Activated naive CD4-positive, alpha-beta T cell treated with anti-CD3 and anti-CD28 coated beads, Interleukin-2, amount 50 U/mL, for 72 hours (primary cell): ENCODE measurements at places on chromosomes 12 and 14. TPM values are rescaled to one million over a fixed set of nuclear protein-coding genes. Genes with fewer than 3 reads are reported as not detected.

GRCh38 chr12:48027183-48028002, 23.1 kb upstream of the COL2A1 start:
- DNase-seq: no peak

DNA sequence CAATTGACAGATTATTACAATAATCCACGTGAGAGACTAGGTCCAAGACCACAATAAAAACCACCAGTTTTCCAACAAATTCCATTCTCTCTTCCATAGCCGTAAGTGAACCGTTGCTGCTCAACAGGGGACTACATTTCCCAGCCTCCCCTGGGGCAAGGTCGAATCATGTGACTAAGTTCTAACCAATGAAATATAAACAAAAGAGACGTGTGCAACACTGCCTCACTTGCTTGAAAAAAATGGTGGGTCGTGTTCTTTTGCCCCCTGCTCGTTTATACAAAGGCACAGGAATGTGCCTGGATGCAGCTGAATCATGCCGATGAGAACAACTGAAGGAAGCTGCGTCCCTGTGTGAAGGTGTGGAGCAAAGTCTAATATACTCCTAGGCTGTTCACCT, 51.1 kb downstream of the HSPB8 start:
- DNase-seq: no peak

GRCh38 chr12:69744109-69744508, 5.4 kb downstream of the RAB3IP start:
- no peak for DNase-seq

- no peak for DNase-seq
Observed at GRCh38 chr12:53200107-53200457, 7.0 kb downstream of the ITGB7 start.

GRCh38 chr12:20101046-20101445, 267.3 kb upstream of the PDE3A start:
- no peak for DNase-seq

DNA sequence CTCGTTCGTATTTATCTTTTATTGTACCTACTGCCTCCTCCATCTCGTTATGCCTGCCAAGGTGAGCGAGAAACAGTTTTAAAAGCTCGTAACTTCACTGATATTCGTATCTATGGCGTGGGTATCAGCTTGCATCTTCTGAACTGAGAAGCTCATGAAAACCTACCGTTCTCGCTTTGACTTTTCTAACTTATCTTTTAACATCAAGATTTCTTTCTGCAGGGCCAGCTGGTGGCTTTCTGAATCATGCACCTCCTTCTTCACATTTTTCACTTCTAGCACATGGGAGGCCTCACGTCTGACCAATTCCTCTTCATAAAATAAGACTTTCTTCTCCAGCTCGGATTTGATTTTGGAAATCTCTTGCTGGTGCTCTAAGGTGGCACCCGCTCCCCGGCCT, 45.8 kb downstream of the AMN start:
- no peak for DNase-seq

DNA sequence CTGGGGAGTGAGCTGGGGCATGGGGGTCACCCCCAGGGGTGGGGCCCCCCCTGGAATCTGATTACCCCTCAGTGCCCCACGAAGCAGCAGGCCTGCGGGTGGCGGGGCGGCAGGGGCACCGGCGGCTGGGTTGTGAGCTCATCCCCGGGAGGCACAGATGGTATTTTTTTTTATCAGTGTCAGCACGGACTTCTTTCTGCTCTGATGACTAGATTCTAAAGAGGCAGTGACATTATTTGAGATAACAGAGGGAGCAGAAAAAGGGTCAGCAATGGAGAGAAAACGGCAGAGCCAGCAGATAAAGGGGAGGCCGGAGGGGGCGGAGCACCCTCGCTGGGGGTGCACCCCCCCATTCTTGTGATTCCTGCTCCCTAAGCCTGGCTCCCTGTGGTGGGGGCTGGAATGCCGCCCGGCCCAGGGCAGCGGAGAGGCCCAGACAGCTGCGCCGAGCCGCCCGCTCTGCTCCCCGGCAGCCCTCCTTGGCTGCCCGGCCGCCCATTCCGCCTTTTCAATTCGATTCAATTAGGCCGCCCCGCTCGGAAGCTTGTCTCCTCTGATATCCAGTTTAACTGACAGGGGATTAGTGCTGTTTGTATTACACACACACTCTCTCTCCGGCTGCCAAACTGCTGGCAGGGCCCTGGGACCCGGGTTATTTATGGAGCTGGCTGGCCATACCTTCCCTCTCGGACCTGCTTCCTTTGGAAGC, 32.9 kb downstream of the MVK start:
- DNase-seq: no peak

GRCh38 chr12:90062799-90063198, 354.2 kb upstream of the ATP2B1 start:
- no peak for DNase-seq

TMEM121 gene
- total RNA-seq: 10.2 TPM

SMOC1 gene
- not detected for total RNA-seq

RERGL gene
- not detected for total RNA-seq

POTEG gene
- total RNA-seq: not detected

MEG3 gene
- total RNA-seq: not detected

MUCL1 gene
- 0.82 TPM for total RNA-seq

TOX4 gene
- 80.8 TPM for total RNA-seq
